Cardiac septum (tissue), 1 donor: ENCODE measurements at places on chromosomes 4 and X. TPM values are rescaled to one million over a fixed set of nuclear protein-coding genes. Genes with fewer than 3 reads are reported as not detected.

DNA sequence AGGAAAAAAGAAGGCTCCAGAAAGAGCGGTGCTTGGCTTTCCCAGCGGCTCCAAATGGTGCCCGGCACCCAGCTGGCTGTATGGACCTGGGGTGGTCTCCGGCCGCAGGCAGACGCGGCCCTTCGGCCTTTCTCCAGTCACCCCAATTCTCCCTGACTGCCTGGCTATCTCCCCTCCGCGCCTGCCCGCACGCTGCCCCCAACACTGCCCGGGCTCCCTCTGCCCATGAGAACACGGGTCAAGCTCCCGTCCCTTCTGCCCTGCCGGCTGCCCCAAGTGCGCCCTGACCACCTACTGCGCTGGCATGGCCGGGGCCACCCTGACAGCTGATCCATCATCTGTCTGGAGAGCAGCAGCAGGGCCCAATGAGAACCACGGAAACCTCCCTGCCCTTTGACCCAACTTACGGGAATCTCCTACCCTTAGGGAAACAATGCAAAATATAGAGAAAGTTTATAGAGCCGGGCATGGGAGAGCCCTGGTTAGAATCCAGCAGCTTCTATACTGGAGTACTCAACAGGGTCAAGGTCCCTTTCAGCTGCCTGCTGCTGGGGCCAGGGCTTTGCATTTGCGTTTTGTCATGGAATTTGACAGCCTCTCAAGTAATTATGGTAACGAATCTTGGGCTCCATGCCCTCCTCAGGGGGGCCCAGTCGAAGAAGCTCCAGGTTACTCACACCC, 1.2 kb upstream of the FAM3A start:
- DNase-seq: no peak

The UGT2B15 gene
- not detected for total RNA-seq

GRCh38 chr4:106801386-106801785, 234.7 kb downstream of the DKK2 start:
- DNase-seq: no peak

The GC gene
- total RNA-seq: not detected

GRCh38 chrX:69278031-69278687, 112.9 kb upstream of the PJA1 start:
- no peak for DNase-seq

DNA sequence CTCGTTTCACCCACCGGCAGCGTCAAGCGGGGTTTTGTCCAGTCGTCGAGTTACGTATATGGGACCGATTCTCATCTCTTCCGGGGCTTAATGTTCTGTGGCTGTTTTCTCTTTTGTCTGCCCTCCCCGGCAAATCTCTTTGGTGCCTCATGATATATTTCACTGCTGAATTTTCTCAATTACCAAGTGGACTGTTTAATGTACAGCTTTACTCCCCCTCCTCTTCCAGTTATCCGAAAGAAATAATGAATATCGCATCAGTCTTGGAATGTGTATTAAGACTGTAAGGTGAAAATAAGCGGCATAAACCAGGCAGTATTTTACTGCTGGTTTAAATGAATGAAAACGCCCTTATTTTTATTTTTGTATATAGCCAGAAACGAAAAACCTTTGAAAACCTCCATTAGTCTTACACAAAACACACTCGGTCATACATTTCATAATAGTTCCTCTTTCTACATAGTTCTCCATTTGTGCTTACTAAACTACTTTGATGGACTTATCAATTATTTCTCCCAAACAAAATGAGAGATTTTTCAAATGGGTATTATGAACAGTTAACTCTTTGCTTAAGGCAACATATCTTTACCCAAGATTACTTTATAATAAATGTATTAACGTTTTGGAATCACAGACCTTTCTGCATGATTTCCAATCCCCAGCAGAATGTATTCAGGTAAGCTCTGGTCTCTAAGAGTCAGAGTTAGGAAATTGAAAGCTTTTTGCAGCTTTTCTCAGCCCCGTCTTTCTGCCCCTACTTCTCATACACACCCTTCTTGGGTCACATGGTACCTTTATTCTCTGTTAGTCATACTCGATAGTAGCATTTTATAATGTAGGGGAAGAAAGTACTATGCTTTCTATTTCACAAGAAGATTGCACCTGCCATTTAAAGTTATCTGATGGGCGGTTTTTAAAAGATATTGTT, 979 bp downstream of the RP2 start:
- DNase-seq: no peak

The GLUD2 gene
- total RNA-seq: 1.6 TPM

DNA sequence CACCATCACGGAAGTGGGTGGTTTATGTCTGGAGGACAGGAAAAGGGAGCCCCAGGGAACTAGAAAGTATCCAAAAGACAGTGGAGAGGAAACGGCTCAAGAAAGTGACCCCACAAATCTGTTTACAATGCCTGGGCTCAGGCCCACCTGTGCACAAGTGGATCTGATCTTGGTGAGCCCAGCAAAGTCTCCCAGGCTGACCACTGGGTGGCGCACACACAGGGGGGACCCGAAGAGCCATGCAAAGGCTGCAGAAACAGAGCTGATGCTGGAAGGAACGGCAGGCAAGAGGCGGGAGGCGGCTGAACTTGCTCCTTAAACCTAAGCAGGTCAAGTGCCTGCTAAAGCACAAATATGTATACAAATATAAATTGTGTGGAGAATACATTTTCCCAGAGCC, 9.6 kb downstream of the HAUS7 start:
- no peak for DNase-seq

- DNase-seq: no peak
Measured at GRCh38 chr4:118348886-118349285, 3.9 kb downstream of the PRSS12 start.

GRCh38 chr4:151961456-151961855, 200.6 kb upstream of the GATB start:
- DNase-seq: no peak

GRCh38 chrX:25650216-25650820, 487.8 kb upstream of the MAGEB18 start:
- no peak for DNase-seq

DNA sequence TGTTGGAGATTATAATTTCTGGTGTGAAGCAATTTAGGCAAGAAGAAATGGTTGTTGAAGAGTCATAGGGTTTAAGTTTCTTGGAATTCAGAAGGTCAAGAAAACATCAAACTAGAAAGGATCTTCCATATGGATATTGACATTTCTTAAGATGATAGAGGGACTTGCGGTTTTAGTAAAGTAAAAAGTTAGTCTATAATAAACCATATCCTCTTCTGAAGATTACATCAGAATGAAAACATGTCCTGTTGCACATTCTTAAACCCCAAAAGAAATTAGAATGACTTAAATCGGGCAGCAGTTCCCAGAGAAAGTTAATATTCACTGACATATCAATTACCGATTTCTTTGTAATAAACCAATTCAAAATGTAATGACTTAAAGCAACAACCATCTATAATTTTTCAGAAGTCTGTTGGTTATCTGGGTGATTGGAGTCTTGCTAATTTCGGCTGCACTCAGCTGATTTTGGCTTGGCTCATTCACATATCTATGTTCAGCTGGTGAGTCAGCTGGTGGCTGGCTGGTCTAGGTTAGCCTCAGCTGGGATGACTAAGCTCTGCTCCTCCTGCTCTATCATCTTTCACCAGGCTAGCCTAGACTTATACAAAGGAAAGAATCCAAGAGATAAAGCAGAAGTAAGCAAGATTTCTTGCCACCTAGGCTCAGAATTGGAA, 24.4 kb upstream of the DYNLT3 start:
- DNase-seq: no peak

The MTMR8 gene
- 0.73 TPM for total RNA-seq

DNA sequence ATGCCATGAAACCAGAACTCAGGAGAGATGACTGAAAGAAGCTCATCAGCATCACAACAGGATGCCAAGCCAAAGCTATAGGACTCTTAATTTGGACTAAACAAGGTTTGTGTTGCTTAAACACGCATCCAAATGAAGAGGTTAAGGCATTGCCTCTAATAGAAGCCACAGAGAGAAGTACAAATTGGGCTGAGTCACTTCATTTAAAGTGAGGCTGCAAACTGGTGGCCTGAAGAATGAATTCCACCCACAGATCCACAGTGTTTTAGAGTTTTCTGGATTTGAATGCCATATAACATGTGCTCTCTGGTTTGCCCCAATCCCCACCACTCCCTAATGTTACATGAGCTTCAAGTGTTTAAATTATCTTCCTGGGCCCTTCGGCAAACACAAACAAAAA, 103.5 kb downstream of the FIP1L1 start:
- DNase-seq: no peak

The EPHA5 gene
- total RNA-seq: 0.22 TPM

DNA sequence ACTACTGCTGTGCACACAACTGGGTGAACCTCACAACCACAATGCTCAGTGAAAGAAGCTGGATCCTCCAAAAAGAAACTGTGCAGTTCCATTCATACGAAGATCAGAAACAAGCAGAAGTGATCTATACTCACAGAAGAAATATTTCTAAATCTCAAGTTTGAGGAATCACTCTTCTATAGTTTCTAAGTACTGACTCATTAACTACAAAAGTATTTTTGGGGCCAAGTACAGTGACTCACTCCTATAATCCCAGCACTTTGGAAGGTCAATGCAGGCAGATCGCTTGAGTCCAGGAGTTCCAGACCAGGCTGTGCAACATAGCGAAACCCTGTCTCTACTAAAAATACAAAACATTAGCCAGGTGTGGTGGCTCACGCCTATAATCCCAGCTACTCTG, 51.3 kb upstream of the RELL1 start:
- DNase-seq: no peak

- no peak for DNase-seq
Measured at GRCh38 chr4:169921732-169922131, 104.5 kb downstream of the MFAP3L start.

GRCh38 chr4:156633847-156634246, 337.8 kb downstream of the PDGFC start:
- no peak for DNase-seq

- no peak for DNase-seq
Measured at GRCh38 chr4:30953799-30954198, 233.6 kb downstream of the PCDH7 start.

The L1CAM gene
- 1.5 TPM for total RNA-seq

DNA sequence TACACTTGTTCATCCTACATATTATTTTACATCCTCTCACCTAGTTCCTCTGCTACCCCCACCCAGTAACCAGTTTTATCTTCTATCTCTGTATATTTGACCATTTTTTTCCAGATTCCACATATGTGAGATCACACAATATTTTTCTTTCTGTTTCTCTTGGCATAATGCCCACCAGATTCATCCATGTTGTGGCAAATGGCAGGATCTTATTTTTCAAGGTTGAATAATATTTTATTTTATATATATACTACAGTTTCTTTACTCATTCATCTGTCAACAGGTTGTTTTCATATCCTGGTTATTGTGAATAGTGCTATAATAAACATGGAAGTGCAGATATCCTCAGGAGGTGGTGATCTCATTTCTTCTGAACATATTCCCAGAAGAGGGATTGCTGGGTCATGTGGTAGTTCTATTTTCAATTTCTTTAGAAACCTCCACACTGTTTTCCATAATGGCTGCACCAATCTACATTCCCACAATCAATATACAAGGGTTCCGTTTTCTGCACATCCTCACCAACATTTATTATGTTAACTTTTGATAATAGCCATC, 48.2 kb downstream of the THAP9 start:
- DNase-seq: no peak

GRCh38 chrX:14508025-14508690, 21.2 kb upstream of the GLRA2 start:
- DNase-seq: no peak

The TMPRSS11B gene
- not detected for total RNA-seq

The DCAF4L1 gene
- 0.46 TPM for total RNA-seq

- no peak for DNase-seq
Measured at GRCh38 chr4:17657090-17657489, 42.6 kb downstream of the MED28 start.

The PDCL2 gene
- not detected for total RNA-seq

- no peak for DNase-seq
Measured at GRCh38 chr4:82005158-82005557, 368.6 kb downstream of the HNRNPD start.

GRCh38 chr4:150942539-150942938, 72.5 kb downstream of the LRBA start:
- no peak for DNase-seq
